ENCODE measurements at places on chromosomes 4 and X.
A peak's percentile ranks its signal among the peaks of the same experiment; 100 is the strongest.

- no peak for DNase-seq
Measured at GRCh38 chr4:126627255-126627654, 1005.5 kb upstream of the INTU start.

- no peak for DNase-seq
Measured at GRCh38 chr4:156388826-156389225, 435.2 kb upstream of the CTSO start.

- peak; percentile 87 for DNase-seq
Measured at GRCh38 chrX:72621625-72622485, 49.2 kb upstream of the HDAC8 start.

DNA sequence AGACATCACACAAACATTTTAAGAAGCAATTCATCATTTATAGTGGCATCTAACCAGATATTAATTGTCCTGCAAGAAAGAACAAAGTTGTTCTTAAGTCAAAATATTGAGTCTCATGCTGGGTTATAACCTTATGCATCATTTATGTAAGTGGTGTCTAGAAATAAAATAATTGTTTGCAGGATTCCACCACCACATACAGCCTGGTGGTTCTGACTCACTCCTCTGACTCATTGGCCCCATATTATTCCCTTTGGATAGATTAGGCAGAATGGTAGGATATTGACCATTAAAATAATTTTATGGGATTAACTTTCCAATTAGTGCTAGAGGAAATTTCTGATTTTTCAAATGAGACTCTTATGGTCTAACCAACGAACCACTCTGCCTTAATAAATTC, 384.5 kb downstream of the GRXCR1 start:
- DNase-seq, result no peak

GRCh38 chr4:115334736-115335411, 221.5 kb upstream of the NDST4 start:
- DNase-seq, result no peak

DNA sequence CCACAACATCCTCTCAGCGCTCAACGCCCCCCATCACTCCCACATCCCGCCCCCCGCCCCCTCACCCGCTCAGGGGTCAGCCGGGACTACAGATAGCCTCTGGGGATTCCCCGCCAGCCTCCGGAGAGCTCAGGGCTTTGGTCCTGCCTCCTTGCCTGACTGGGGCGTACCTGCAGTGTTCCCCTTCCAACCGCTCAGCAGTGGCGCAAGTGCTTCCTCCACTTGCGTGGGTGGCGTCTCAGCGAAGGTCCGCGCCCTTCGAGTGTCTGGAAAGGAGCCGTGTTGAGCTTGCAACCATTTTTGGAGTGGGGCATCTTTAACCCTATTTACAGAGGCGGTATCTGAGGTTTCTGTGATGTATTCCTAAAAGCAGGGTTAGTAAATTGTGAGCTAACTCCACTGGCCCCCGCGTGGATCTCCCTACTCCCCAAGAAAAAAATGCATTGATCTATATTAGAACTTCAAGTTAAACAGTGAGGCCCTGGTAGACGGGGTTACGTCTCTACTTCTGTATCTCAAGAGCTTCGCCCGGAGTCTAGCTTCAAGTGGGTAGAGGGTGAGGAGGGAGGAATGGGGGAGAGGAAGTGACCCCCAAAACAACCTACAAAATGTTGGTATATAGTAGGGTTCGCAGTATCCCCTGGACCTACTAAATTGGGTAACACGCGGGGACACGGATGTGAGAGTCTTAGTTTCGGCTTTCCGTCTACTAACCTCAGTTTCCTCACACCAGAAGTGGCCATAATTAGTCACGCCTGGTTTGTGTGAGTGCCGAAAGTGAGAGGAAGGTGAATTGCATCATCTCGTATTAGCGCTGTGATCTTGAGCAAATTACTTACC, 16.1 kb downstream of the NKX3-2 start:
- peak; percentile 68 for DNase-seq

- DNase-seq, result no peak
Measured at GRCh38 chrX:40883021-40883619, 147.8 kb upstream of the MED14 start.

DNA sequence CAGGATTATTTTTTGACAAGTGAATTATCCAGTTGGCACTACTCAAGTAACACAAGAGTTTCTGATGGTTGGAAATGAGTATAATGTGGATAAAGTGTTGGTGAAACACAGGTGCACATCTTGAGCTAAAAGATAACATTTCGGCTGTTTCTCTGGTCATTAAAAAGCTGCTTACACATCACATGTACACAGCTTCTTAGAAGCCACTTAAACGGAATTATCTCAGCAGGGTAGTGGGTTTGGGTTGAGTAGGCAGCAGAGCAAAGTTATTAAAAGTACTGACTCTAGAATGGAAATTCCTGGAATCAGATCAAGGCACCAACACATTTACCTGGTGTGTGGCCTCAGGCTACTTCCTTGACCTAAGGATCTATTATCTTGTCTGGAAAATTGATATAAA, 55.4 kb upstream of the RASSF6 start:
- no peak for DNase-seq

DNA sequence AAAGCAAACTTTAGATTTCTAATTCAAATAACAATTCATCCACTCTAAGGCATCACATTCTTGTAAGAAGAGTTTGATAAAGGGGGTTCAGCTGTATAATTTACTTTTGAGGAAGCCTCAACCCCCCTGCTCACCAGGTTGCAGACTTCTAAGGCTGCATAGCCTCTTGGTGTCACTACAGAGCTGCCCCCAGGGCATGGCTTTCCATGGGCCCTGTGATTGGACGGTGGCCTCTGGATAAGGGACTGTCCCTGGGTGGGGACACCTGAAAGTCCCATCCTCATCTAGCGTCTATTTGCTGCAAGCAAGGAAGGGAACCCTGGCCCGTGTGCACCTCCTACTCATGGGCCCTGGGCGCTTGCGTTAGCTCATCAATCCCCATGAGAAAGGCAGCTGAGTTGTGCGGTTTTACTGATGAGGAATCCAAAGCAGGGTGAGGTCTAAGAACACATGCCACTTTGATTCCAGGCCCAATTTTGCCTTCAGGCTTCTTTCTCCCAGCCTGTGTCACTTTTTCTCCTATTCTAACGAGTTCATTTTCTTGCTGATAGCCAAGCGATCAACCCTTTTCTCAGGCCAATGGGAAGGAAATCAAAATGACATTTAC, 51.8 kb downstream of the SCML1 start:
- DNase-seq, result no peak

DNA sequence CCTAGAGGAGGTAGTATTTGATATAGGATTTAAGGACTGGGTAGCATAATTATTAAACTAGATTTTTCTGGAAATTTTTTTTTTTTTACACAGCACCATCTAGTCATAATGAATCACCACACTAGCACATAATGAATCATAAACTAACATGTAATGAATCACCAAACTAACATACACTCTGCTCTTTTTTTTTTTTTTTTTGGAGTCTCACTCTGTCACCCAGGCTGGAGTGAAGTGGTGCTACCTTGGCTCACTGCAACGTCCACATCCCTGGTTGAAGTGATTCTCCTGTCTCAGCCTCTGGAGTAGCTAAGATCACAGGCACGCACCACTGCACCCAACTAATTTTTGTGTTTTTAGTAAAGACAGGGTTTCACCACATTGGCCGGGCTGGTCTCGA, 92.5 kb downstream of the FAM13A start:
- peak; percentile 38 for DNase-seq

- DNase-seq, result no peak
Measured at GRCh38 chr4:573122-573892, 2.8 kb downstream of the TMEM271 start.

GRCh38 chr4:149794352-149794751, 21.3 kb downstream of the IQCM start:
- no peak for DNase-seq

- DNase-seq, result no peak
Measured at GRCh38 chr4:54517781-54518444, 139.8 kb upstream of the KIT start.

DNA sequence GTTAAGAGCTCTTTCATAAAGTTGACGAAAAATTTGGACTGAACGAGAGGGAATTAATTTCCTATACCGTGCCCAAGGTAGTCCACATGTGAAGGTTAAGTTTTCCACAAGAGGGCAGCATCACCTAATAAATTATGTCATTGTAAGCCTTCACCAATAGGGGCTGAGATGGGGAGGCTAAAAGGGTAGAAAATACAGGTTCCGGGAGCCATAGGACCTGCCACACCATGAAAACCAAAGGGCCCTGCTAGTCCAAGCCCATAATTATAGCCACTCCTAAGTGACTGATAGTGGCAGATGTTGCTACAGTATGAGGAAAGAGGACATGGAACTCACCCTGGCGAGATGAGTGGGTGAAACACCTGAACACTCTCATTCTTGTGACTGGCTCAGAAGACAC, 122.2 kb downstream of the SHROOM4 start:
- peak; percentile 67 for DNase-seq

GRCh38 chr4:181820553-181820952, 422.6 kb upstream of the TENM3 start:
- no peak for DNase-seq

DNA sequence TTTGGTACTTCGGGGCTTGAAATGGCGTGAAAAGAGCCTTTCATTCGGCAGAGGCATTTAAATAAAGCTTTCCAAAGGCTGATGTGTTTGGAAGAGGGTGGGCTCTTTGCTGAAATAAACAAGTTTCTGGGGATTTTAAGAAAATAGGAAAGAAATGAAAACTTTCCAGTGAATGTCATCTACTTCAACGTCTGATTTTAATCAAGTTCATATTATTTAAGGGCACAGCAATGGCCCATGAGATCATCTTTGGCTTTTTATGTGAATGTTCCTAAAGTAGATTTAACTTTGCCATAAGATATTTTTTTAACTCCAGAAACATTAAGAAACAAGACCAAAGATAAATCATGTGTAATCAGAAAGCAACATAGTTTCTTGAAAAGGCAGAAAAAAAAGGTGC, 69.8 kb upstream of the TTC29 start:
- DNase-seq, result no peak

DNA sequence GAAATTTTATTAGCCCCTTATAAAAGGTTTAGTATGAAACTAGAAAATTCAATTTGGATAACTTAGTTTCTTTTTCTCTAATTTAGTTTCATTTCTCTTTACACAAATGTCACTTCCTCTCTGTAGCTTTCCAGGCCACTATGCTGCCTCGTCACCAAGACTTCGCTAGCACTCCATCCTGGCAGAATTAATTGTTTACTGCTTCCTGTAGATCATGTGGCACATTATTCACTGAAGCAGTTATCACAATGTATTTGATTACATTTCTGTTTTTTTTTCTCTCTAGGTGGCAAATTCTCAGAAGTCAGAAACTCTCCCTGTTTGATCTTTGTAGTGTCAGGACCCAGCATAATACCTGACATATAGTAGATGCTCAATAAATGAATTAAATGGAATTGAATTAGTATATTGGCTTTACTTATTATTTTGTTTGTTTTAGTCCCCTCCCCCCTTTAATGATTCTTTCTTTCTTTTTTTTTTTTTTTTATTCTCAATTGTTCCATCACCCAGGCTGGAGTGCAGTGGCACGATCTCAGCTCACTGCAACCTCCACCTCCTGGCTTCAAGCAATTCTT, 9.3 kb upstream of the SAT1 start:
- DNase-seq, result peak; percentile 43

GRCh38 chr4:16292585-16292984, 66.3 kb upstream of the TAPT1 start:
- no peak for DNase-seq

DNA sequence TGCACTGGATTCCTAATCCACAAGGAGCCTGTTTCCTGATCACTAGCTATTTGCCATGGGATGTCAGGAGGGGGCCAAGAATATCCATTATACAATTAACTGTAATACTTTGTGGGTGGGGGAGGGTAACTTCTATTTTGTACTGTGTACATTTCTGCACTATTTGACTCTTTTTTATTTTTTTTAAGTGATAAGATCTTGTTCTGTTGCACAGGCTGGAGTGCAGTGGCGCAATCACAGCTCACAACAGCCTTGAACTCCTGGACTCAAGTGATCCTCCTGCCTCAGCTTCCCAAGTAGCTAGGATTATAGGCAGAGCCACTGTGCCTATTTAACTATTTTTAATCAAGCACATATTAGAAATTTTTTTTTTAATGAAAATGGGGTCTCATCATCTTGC, 134.1 kb downstream of the ELOVL6 start:
- DNase-seq, result no peak

DNA sequence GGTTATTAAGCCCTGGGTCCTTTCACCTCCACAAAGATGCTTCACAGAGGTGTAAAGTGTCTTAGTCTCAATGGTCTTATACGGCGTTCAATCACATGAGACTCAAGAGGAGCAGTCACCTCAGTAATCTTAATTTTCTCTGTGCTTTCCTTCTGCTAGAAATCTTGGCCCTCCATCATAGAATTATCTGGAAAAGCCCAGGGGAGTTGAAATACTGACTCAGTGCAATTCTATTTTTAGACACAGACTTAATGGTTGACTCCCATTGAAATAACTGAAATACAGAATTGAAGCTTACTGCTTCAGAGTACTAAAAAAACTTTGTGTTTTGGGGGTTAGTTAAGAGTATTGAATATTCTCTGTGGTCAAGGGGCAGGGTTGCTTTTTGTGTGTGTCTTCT, 94.5 kb upstream of the IL15 start:
- no peak for DNase-seq

DNA sequence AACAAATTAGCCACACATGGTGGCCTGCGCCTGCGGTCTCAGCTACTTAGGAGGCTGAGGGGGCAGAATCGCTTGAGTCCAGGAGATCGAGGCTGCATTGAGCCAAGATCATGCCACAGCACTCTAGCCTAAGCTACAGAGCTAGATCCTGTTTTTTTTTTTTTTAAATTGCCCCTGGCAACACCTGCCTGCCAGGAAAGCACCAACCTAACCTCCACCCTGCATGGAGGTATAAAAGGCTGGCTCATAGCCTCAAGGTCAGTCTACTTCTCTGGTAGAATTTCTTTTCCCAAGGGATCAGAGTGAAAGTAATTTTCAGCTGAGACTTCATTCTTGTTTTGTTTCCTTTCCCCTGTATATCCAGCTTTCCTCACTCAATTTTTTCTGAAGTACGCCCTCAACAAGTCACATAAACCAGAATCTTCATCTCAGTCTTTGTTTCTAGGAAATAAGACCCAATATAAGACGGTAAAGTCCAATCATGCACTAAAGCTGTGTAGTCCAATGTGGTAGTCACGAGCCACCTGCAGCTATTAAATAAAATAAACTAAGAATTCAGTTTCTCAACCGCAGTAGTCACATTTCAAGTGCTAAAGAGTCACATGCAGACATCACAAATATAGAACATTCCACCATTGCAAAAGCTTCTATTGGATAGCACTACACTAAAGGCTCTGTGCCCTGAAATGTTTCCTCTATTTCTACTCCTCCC, 113.3 kb downstream of the HPGD start:
- no peak for DNase-seq

DNA sequence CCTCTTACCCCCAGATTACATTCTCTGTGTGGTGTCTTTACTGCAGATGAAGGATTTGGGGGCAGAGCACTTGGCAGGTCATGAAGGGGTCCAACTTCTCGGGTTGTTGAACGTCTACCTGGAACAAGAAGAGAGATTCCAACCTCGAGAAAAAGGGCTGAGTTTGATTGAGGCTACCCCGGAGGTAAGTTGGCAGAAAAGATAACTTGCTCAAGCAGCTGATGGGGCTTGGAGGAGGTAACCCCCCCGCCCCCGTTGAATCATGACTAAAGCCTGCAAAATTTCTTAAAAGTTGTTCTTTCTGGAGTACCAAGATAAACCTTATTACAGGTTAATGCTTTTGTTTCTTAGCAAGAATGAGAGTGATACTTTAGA, 1.5 kb downstream of the CCNG2 start:
- DNase-seq, result no peak

- no peak for DNase-seq
Measured at GRCh38 chr4:6565691-6566390, 9.1 kb upstream of the MAN2B2 start.

GRCh38 chrX:102985192-102985591, 48.1 kb downstream of the RAB40AL start:
- peak; percentile 11 for DNase-seq
